ENCODE measurements at places on chromosomes 11 and 22.

GRCh38 chr11:2799881-2800654, 85.5 kb downstream of the CDKN1C start:
- DNase-seq, result no peak

- DNase-seq, result no peak
Observed at GRCh38 chr11:111933872-111934271, 3.3 kb upstream of the DIXDC1 start.

GRCh38 chr11:124190298-124191139, 7.4 kb downstream of the OR10D3 start:
- DNase-seq, result no peak

DNA sequence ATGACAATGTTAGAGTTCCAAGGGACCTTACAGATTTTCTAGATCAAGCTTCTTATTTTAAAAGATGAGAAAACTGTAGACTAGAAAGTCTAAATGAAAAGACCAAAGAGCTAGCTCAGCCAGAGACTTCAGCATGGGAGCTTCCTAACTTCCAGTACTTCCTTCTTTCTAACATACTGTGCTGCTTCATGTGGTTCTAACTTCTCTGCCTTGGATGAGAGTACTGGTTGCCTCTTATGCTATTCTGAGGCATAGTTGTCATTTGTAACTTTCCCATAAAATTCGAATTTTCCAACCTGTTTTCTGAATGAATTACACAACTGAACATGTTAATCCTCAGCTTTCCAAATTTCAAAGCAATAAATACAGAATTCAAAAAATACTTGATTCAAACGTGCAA, 1.8 kb downstream of the MTMR2 start:
- no peak for DNase-seq

DNA sequence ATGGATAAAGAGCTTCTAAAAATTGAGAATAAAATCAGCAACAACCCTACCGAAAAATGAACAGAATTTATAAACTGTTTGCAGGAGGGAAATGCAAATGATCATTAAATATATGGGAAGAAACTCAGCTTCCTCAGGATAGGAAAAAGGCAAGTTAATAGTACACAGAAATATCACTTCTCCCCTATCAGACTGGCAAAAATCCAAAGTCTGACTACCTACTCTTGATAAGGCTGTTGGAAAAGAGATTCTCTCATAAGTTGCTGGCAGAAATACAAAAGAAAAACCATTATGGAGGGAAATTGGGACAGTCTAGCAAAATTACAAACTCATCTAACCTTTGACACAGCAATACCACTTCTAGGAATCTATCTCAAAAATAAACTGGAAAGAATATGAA, 100.9 kb upstream of the LDLRAD3 start:
- no peak for DNase-seq
